ENCODE measurements at places on chromosomes 11 and 22. TPM values are rescaled to one million over a fixed set of nuclear protein-coding genes. Genes with fewer than 3 reads are reported as not detected.
A peak's percentile ranks its signal among the peaks of the same experiment; 100 is the strongest.

Gene UBQLNL
- 0.30 TPM for total RNA-seq

Gene OR52N4
- total RNA-seq: 0.20 TPM

Gene OTOG
- total RNA-seq: 1.3 TPM

Gene BEST1
- total RNA-seq: 7.3 TPM

Gene DDTL
- 1.6 TPM for total RNA-seq

Gene NLRP6
- not detected for total RNA-seq

Gene RASD2
- total RNA-seq: 0.77 TPM

Gene PHETA2
- 6.9 TPM for total RNA-seq

DNA sequence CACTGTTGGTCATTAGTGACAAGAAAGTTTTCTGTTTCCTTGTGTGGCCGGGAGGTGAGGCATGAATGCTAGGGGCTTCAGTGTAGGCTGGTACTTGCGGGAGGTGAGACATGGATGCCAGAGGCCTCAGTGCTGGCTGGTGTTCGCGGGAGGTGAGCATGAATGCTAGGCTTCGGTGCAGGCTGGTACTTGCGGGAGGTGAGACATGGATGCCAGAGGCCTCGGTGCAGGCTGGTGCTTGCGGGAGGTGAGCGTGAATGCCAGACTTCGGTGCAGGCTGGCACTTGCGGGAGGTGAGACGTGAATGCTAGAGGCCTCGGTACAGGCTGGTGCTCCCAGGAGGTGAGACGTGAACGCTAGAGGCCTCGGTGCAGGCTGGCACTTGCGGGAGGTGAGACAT lies 48.4 kb downstream of the ANO1 start:
- H3K27ac ChIP-seq: no peak overlapping the region
- no peak overlapping the region for H3K4me3 ChIP-seq
- no peaks in the 10 kb centered on the region for H3K36me3 ChIP-seq
- peaks cover 27% of the 10 kb centered on the region for H3K4me1 ChIP-seq
- DNase-seq: no peak

GRCh38 chr11:98630736-98631135 lies 390.0 kb upstream of the CNTN5 start:
- no peaks in the 10 kb centered on the region for H3K4me1 ChIP-seq
- H3K4me3 ChIP-seq: no peak overlapping the region
- H3K27me3 ChIP-seq: no peaks in the 10 kb centered on the region
- DNase-seq: peak; percentile 44
- no peaks in the 10 kb centered on the region for H3K36me3 ChIP-seq

DNA sequence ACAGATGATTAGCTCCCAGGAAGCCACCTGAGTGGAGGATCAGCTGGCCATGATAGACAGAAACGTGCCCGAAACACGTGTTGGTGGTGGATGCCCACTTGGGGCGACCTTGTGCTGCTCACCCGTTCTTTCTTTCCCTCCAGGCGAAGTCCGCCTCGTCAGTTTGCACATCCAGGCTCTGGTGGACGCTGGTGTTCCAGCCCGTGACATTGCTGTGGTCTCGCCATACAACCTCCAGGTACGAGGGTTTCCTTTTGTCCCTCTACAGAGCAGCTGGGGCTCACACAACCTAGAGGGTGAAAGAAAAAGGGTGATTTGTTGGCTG lies 30.6 kb downstream of the IGHMBP2 start:
- H3K4me3 ChIP-seq: no peak overlapping the region
- no peaks in the 10 kb centered on the region for H3K27me3 ChIP-seq
- H3K4me1 ChIP-seq: no peaks in the 10 kb centered on the region
- H3K27ac ChIP-seq: no peak overlapping the region
- peaks cover 97% of the 10 kb centered on the region for H3K36me3 ChIP-seq

- no peaks in the 10 kb centered on the region for H3K4me1 ChIP-seq
- no peaks in the 10 kb centered on the region for H3K27me3 ChIP-seq
- no peak overlapping the region for H3K4me3 ChIP-seq
- no peak overlapping the region for H3K27ac ChIP-seq
Measured at GRCh38 chr22:49247194-49247924, 580.3 kb downstream of the BRD1 start.

GRCh38 chr11:31560842-31561476 lies 51.4 kb downstream of the ELP4 start:
- no peak overlapping the region for H3K4me3 ChIP-seq
- no peaks in the 10 kb centered on the region for H3K4me1 ChIP-seq
- H3K27me3 ChIP-seq: no peaks in the 10 kb centered on the region
- DNase-seq: no peak
- H3K36me3 ChIP-seq: no peaks in the 10 kb centered on the region

DNA sequence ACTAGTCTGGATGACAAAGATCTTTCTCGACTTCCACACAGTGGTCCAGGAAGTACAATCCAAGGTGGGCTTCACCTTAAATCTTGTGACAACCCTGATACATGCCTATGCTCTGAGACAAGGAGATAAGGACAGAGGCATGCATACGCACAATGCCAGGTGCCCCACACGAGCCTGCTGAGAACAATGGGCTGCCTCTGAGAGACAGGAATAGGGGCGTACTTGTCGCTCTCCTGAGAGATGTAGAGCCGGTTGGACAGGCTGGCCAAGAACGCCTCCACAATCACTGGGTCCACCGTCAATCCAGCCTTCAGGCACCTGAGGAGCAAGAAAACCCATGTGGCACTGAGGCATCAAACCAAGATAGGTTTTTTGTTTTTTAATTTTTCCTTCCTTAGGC lies 25.5 kb downstream of the SERPIND1 start:
- no peak overlapping the region for H3K27ac ChIP-seq
- H3K4me3 ChIP-seq: no peak overlapping the region
- H3K27me3 ChIP-seq: no peaks in the 10 kb centered on the region
- DNase-seq: no peak
- no peaks in the 10 kb centered on the region for H3K4me1 ChIP-seq

- peaks cover 66% of the 10 kb centered on the region for H3K36me3 ChIP-seq
- no peak for DNase-seq
- H3K27ac ChIP-seq: no peak overlapping the region
- H3K4me1 ChIP-seq: peaks cover 8% of the 10 kb centered on the region
- no peaks in the 10 kb centered on the region for H3K27me3 ChIP-seq
Measured at GRCh38 chr22:20565079-20565734, 57.8 kb downstream of the MED15 start.

- H3K36me3 ChIP-seq: peaks cover 14% of the 10 kb centered on the region
- H3K27ac ChIP-seq: peak overlapping the region; percentile 89
- H3K4me1 ChIP-seq: peaks cover 42% of the 10 kb centered on the region
- H3K27me3 ChIP-seq: no peaks in the 10 kb centered on the region
- peak; percentile 60 for DNase-seq
Measured at GRCh38 chr22:19121631-19122142, 525 bp downstream of the DGCR2 start.

- H3K27me3 ChIP-seq: no peaks in the 10 kb centered on the region
- H3K4me1 ChIP-seq: no peaks in the 10 kb centered on the region
- H3K4me3 ChIP-seq: no peak overlapping the region
Measured at GRCh38 chr11:74233683-74234082, 62.6 kb downstream of the PPME1 start.

GRCh38 chr11:33514079-33514925 lies 186.3 kb downstream of the C11orf91 start:
- H3K36me3 ChIP-seq: no peaks in the 10 kb centered on the region

DNA sequence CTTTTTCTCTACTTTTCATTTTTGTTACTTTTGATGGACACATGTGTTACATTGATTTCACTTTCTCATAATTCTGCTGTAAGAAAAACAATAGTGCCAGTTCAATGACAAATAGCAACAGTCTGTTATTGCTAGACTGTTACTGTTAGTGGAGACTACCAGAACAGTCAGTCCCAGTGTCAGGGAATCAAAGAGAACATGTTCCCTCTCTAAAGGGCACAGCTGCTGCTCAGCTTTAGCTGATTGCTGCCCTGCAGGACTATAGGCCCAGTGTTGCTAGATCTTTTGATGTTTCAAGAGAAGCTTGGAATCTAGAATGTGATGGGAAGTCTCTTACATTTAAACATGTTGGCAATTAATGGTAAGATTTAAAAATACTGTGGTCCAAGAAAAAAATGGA lies 3.4 kb downstream of the BIRC3 start:
- H3K4me3 ChIP-seq: no peak overlapping the region
- H3K4me1 ChIP-seq: peaks cover 7% of the 10 kb centered on the region
- H3K27me3 ChIP-seq: peaks cover 5% of the 10 kb centered on the region
- H3K36me3 ChIP-seq: no peaks in the 10 kb centered on the region
- H3K27ac ChIP-seq: no peak overlapping the region
- DNase-seq: peak; percentile 24

DNA sequence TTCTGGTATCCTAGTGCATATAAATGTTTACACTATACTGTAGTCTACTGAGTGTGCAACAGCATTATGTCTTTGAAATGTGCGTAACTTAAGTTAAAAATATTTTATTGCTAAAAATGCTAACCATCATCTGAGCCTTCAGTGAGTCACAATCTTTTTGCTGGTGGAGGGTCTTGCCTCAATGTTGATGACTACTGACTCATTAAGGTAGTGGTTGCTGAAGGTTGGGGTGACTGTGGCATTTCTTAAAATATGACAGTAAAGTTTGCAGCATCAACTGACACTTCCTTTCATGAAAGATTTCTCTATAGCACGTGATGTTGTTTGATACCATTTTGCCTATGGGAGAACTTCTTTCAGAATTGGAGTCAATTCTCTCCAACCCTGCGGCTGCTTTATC lies 8.5 kb upstream of the CREBZF start:
- no peaks in the 10 kb centered on the region for H3K4me1 ChIP-seq
- no peak for DNase-seq
- no peak overlapping the region for H3K27ac ChIP-seq
- no peak overlapping the region for H3K4me3 ChIP-seq
- no peaks in the 10 kb centered on the region for H3K27me3 ChIP-seq

GRCh38 chr11:87401653-87402052 lies 363.9 kb downstream of the TMEM135 start:
- no peak overlapping the region for H3K4me3 ChIP-seq
- no peak for DNase-seq
- no peaks in the 10 kb centered on the region for H3K27me3 ChIP-seq
- no peak overlapping the region for H3K27ac ChIP-seq

DNA sequence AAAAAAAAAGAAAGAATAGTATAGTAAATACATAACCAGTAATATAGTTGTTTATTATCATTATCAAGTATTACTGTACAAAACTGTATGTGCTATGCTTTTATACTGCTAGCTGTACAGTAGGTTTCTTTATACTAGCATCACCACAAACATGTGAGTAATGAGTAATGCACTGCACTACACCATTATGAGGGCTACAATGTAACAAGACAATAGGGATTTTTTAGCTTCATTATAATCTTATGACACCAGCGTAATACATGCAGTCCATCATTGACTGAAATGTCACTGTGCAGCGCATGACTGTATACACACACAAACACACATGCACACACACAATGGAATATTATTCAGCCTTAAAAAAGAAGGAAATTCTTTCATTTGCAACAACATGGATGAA lies 111.5 kb upstream of the ZBED5 start:
- H3K4me1 ChIP-seq: peaks cover 10% of the 10 kb centered on the region
- no peaks in the 10 kb centered on the region for H3K36me3 ChIP-seq
- H3K27me3 ChIP-seq: no peaks in the 10 kb centered on the region
- DNase-seq: no peak

DNA sequence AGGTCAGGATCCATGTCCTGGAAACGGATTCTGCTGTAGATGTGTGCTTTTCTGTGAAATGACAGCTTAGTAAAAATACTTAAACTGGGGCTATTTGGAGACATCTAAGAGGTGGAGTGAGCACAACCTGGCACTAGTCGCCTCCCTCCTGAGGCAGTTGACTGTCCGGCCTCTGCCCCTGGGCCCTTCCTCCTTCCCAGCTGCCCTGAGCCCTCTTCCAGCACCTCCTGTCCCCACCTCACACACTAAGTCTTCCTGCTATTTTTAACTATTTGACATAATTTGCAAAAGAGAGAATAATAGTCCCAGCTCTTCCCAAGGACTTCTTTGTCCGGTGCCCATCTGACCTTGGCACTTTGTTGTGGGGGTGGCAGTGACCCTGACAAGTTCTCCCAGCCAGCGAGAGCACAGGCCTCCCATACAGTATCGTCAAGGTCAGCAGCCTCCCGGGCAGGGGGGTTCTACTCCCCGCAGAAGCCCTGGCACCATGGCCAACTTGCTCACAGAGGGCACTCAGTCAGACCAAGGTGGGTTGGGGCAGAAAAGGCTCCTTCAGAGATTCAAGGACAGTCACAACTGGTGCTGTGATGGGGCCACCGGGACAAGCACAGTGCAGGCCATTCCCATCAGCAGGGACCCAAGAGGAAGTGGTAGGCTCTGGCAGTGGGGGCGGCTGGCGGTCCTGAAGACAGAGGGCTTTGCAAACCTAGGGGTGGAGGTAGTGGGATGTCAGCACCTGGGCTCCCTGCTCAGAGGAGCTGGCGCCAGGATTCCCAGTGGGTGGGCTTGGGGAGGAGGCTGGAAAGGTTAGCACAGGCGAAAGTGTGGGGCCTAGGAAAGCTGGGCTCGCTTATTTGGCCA lies 5.5 kb upstream of the NEAT1 start:
- H3K4me3 ChIP-seq: peak overlapping the region; percentile 36
- H3K27me3 ChIP-seq: no peaks in the 10 kb centered on the region
- H3K27ac ChIP-seq: peak overlapping the region; percentile 99
- peaks cover 18% of the 10 kb centered on the region for H3K36me3 ChIP-seq
- no peak for DNase-seq

GRCh38 chr22:41504397-41504796 lies 35.5 kb downstream of the ACO2 start:
- H3K4me1 ChIP-seq: peaks cover 34% of the 10 kb centered on the region
- peaks cover 70% of the 10 kb centered on the region for H3K36me3 ChIP-seq
- H3K27ac ChIP-seq: no peak overlapping the region
- no peak overlapping the region for H3K4me3 ChIP-seq

GRCh38 chr11:125428486-125429173 lies 67.4 kb downstream of the FEZ1 start:
- DNase-seq: no peak
- no peak overlapping the region for H3K27ac ChIP-seq
- H3K4me1 ChIP-seq: peaks cover 25% of the 10 kb centered on the region

DNA sequence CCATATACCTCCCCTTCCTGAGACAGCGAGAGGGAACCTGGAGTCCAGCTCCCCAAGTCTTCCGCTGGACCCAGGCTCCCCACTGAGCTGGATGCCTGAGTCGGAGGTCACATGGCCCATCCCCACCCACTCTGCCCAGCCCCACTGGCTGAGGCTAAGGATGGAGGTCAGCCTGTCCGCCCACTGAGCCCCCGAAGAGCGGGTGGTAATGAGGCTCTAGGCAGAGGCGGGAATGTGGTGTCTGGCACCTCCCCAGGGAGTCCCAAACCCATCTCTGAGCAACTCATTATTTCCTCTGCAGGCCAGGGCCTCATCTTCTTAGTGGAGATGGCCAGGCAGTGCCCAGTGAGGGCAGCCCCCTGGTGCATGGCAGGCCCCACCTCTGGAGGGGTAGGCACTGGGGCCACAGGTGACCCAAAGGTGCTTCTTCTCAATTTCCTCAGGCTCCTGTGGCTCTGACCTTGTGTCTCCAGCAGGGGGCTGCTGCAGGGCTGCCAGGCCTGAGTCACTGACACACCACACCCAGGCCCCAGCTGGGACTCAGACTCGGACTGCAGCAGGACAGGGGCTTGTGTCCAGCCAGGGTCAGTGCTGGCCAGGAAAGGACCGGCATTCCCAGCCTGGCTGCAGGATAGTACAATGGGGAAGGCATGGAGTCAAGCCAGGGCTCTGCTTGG lies 10.2 kb upstream of the PDE2A start:
- H3K4me1 ChIP-seq: peaks cover 23% of the 10 kb centered on the region
- H3K27ac ChIP-seq: no peak overlapping the region
- peaks cover 53% of the 10 kb centered on the region for H3K36me3 ChIP-seq
- no peak overlapping the region for H3K4me3 ChIP-seq
- peaks cover 4% of the 10 kb centered on the region for H3K27me3 ChIP-seq
- DNase-seq: no peak

- H3K27me3 ChIP-seq: no peaks in the 10 kb centered on the region
- H3K4me1 ChIP-seq: peaks cover 3% of the 10 kb centered on the region
- H3K4me3 ChIP-seq: no peak overlapping the region
- no peak for DNase-seq
- no peaks in the 10 kb centered on the region for H3K36me3 ChIP-seq
- no peak overlapping the region for H3K27ac ChIP-seq
Measured at GRCh38 chr22:32226326-32227104, 21.6 kb upstream of the RFPL2 start.
